Activated CD8-positive, alpha-beta memory T cell treated with anti-CD3 and anti-CD28 coated beads, Interleukin-2, amount 10 ng/mL, durations not matched to agents 7 days and 5 days (primary cell): ENCODE measurements at places on chromosomes 7 and 10. TPM values are rescaled to one million over a fixed set of nuclear protein-coding genes. Genes with fewer than 3 reads are reported as not detected.
A peak's percentile ranks its signal among the peaks of the same experiment; 100 is the strongest.

GRCh38 chr7:75880242-75880641 lies 1.4 kb downstream of the RHBDD2 start:
- no peak for DNase-seq

DNA sequence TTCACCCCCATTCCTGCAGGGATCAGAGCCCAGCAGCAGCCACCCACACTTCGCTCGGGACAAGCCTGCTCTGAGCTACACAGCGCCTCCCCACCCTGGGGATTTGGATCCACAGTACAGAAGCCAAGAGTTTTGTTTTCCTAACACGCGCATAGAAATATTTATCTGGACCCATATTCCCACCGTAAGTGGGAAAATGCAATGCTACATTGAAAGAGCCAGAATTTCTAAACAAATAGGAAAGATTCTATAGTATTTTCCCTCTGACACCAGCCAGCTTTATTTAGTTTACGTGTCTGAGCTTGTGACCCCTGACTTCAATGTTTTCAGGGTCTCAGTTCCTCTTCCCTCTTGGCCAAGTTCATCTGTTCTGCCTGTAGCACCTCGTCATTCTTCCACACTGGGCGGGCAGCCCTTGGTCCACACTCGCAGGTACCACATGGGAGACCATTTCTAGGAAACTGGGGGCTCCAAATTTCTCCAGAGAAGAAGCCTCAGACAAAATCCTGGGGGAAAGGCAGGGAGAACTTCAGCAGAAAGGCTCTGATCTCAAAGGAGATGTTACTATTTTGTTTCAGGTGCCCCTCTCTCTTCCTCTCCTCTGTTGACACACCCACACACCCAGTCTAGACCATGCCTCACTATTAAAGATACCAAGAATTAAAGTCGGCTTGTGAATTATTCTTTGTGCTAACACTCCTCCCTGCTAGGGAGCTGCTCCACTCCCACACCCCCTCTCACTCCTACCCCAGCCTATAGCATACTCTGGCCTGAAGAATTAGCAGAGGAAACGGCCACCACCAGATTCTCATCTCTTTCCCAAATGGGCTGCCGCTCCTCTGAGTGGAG lies 116.0 kb upstream of the PCGF5 start:
- no peak for DNase-seq

DNA sequence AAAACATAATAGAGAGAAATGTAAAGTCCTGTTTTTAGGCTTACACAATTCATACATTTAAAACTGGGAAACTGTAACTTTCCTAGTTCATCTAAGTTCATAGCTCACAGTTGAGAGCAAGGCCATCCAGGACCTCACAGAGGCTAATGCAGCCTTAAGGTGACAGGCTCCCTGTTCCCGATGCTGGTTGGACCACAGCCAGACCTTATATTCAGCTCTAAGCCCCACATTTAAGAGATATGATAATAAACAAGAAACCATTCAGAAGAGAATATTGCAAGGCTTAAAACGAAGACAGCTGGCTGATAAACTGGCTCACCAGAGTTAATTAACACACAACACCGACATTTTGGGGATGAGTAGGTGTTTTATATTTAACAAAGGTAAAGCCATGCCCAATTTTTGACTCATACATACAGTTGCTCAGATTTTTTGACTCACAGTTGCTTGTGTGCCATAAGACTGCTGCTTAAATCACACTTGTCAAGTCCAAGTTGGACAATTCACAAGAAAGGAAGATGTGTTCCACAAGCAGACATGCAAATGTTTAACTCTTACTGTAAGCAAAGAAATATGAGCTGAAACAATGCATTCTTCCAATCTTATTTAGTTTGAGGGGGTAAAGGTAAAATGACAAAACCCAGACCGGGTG lies 41.1 kb upstream of the TMEM213 start:
- no peak for DNase-seq

DNA sequence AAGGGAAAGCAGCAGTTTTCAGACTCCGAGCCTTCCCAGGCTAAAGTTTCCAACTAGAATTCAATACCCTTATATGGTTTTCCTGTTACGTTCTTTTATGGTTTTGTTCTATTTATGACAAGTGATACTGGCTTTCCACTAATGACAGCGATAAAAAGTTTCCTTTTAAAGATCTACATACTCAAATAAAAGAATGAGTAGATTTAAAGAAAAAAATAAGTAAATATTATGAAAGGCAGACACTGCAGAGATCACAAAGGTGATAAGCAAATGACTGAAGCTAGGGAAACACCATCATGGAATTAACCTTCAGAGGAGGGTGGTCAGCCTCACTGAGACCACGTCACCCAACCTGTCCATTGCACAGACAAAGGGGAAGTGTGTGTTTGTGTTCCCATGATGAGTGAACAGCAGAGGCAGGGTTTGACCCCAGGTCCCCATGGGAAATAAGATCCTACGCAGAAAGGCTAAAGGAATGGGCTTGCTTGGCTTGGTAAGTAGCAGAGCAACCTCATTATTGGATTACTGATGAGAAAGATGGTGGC lies 4.0 kb downstream of the VSIR start:
- DNase-seq: no peak

DNA sequence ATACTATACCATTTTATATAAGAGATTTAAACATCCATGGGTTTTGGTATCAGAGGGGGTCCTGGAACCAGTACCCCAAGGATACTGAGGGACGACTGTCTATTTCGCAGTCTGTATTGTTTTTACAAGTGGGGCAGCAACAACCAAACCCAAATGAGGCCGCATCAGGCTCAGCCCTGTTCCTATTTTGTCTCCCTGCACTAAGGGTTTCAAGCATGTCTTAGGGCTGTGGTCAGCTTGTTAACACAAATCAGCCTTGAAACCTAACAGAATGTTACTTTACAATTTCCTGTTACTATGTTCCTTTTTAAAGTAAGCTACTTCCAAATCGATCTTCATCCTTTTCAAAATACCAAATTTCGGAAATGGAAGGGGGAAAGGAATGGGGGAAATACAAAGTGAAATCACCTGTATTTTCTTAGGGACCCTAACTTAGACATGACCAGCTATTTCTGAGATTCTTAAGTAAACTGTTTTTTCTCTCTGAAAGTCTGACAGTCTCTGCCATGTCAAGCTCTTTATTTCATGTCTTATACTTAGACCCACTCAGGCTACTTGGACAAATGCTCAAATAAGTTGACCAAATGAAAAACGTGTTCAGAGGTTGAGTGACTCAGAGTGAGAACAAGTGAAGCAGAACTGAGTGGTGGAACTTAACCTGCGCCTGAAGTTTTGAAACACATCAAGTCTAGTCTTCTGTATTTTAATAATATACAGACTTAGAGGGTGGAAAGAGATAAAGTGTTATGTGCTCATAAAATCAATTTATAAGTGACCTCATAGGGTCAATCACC lies 75.8 kb downstream of the C1GALT1 start:
- peak; percentile 53 for DNase-seq

GRCh38 chr10:112938808-112939482 lies 11.1 kb upstream of the TCF7L2 start:
- no peak for DNase-seq

GRCh38 chr7:28558236-28558635 lies 145.9 kb downstream of the CREB5 start:
- DNase-seq: no peak

- no peak for DNase-seq
Measured at GRCh38 chr10:98411166-98411565, 3.8 kb downstream of the PYROXD2 start.

GRCh38 chr10:49091450-49092210 lies 23.7 kb downstream of the VSTM4 start:
- no peak for DNase-seq

GRCh38 chr10:132061030-132061429 lies 4.7 kb upstream of the JAKMIP3 start:
- DNase-seq: no peak

DNA sequence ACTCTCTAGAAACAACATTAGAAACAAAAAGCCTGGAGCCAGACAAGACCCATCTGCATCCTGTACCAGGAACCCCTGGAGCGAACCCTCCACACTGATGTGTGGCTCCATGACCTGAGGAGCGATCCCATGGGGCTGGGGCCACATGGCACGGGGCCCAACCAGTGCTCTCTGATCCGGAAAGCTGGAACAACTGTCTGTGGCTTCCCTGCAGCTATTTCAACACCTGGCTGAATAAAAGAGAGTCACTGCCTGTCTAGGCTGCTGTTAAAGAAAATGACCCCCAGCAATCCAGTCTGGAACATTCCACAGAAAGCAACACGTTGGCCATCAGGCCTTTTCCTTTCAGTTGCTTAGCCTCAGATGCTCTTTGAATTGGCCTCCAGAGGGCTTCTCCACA lies 20.9 kb downstream of the UROS start:
- no peak for DNase-seq

DNA sequence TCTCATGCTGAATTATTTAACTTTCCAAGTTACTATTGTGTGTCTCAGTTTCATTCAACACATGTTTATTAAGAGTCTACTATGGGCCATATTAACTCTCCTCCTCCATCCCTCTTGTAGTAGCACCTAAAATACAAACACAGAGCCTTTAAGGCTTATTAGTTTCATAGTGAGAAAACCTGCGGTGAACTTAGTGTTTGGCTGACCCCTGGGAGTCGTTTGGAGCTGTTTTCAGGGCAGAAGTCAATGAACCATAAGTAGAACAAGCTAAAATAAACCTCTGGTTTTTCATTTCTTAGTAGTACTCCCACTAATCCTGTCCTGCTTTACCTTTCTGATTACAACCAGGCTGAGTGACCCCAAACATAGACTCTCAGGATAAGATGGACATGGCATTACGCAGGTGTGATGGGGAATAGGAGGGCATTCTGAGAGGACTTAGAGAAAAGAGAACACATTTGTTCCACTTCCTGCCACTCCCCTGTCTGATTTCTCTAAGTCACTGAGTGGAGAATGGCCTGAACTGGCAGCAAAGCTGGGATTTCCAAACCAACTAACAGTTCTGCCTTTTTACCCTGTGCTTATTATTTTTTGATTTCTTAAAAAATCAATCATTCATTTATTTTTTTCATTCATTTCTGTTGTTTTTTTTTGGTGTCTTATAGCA lies 74.5 kb downstream of the LRMDA start:
- no peak for DNase-seq

DNA sequence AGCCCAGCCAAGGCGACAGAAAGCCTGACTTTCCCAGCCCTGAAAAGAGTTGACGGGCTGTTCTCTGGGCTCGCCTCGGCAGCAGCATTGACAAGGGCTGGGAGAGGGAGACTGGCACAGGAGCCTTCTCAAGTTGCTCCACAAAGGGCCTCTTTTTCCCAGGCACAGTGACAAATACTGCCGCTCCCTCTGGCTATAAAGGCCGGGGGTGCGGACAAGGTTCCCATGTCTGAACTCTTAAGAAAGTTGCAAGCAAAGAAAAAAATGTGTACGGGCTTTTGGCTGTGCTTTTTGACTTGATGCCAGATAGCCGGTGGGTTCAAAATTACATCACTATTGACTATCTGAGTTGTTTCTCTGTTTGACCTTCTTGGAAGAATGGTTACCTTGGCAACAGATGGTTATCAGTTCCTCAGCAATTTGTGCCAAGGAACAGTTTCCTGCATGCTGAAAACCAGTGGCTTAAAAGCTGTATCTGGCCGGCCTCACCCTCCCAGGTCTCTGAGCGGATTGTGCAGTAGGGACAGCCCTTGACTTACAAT lies 115.9 kb upstream of the EEPD1 start:
- no peak for DNase-seq

DNA sequence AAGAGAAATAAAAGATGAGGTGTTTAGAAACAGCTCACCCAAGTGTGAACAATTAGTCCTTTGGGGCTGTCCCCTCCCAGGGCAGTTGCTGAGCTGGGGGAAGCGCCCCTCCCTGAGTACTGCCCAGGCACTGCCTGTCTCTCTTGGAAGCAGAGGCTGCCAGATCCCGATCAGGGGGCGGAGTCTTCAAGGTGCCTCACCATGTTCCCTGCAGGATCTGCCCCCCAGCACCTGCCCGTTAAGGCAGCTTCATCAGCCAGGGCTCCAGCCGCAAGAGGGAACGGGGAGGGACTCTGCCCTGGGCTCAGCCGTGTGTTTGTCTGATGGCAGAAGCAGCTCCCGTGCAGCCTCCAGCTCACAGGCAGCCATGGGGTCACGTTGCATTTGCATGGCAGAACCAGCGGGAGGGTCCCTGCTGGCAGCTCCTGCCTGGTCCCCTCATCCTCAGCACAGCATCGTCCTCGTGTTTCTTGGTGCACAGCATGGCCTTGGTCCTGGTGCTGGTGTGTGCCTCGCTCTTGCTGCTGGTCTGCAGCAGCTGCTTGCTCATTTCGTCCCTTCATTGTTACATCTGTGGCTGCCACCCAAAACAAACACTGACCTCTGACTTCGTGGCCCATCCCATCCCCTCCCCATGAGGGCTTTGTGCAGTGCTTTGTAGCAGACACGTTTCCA lies 10.7 kb upstream of the DPYSL4 start:
- no peak for DNase-seq

The PHYHIPL gene
- not detected for total RNA-seq

The HSPA14 gene
- 35.0 TPM for total RNA-seq

The IGF2BP3 gene
- 1.3 TPM for total RNA-seq

The HACD1 gene
- total RNA-seq: 6.6 TPM

The SEMA4G gene
- 0.45 TPM for total RNA-seq

The CEP41 gene
- total RNA-seq: 22.0 TPM

The FAS gene
- total RNA-seq: 75.4 TPM

The FXYD4 gene
- total RNA-seq: 0.37 TPM

The ABCB1 gene
- 15.1 TPM for total RNA-seq
